Temporal lobe (tissue), 4 donors: ENCODE measurements at places on chromosomes 5 and 9. TPM values are rescaled to one million over a fixed set of nuclear protein-coding genes. Genes with fewer than 3 reads are reported as not detected.

The SV2C gene
- total RNA-seq, result 1.5 TPM

The CNTNAP3B gene
- total RNA-seq, result 17.7 TPM

The TMEM252 gene
- not detected for total RNA-seq

The EGR1 gene
- 3.2 TPM for total RNA-seq

The PPP3R2 gene
- under 0.01 TPM for total RNA-seq

The PHYHD1 gene
- 1.2 TPM for total RNA-seq

The MED22 gene
- total RNA-seq, result 20.2 TPM

The FAM153A gene
- 3.7 TPM for total RNA-seq

The SLC12A7 gene
- total RNA-seq, result 9.6 TPM

The SPACA9 gene
- 2.5 TPM for total RNA-seq

The AGTPBP1 gene
- 255 TPM for total RNA-seq

The PROB1 gene
- total RNA-seq, result 0.49 TPM

The C7 gene
- total RNA-seq, result 4.4 TPM

The GPR150 gene
- 0.25 TPM for total RNA-seq

The GARNL3 gene
- total RNA-seq, result 49.7 TPM

The QSOX2 gene
- total RNA-seq, result 8.4 TPM

The PCDHGA11 gene
- total RNA-seq, result 19.7 TPM

The PTCD2 gene
- total RNA-seq, result 6.6 TPM

The PLPP1 gene
- total RNA-seq, result 23.4 TPM

The POU5F2 gene
- 2.5 TPM for total RNA-seq

The IL4 gene
- total RNA-seq, result not detected

The SLU7 gene
- 56.5 TPM for total RNA-seq

The TAF11L5 gene
- not detected for total RNA-seq

The NMUR2 gene
- total RNA-seq, result not detected

The ERMP1 gene
- total RNA-seq, result 11.8 TPM

The IL31RA gene
- not detected for total RNA-seq

The JAKMIP2 gene
- 49.7 TPM for total RNA-seq

The NR5A1 gene
- total RNA-seq, result not detected

The RELL2 gene
- total RNA-seq, result 4.9 TPM

The SLC25A25 gene
- 26.6 TPM for total RNA-seq

The FAM200C gene
- total RNA-seq, result 21.1 TPM

The SGCD gene
- total RNA-seq, result 3.0 TPM

The SOX30 gene
- not detected for total RNA-seq

The IFNK gene
- total RNA-seq, result not detected

The GNAQ gene
- 151 TPM for total RNA-seq

The DMRT2 gene
- not detected for total RNA-seq

The GLRA1 gene
- total RNA-seq, result not detected

The C5orf63 gene
- total RNA-seq, result 3.4 TPM

The EIF4EBP3 gene
- total RNA-seq, result not detected

The BHMT2 gene
- total RNA-seq, result 0.25 TPM

The SARDH gene
- total RNA-seq, result 2.2 TPM

The LIX1 gene
- 4.7 TPM for total RNA-seq

The TDRD7 gene
- total RNA-seq, result 19.7 TPM

The NDUFS6 gene
- total RNA-seq, result 14.5 TPM

The SLC35D2 gene
- total RNA-seq, result 1.5 TPM

The ZNF300 gene
- total RNA-seq, result 60.5 TPM

The PALM2AKAP2 gene
- total RNA-seq, result 2.5 TPM

The SNCB gene
- total RNA-seq, result 15.7 TPM

The SEMA5A gene
- 17.9 TPM for total RNA-seq

The KIF20A gene
- 2.2 TPM for total RNA-seq
